ENCODE measurements at places on chromosomes 4 and X. TPM values are rescaled to one million over a fixed set of nuclear protein-coding genes. Genes with fewer than 3 reads are reported as not detected.

- DNase-seq = no peak
These were observed 64.6 kb upstream of the TRPC5 start for GRCh38 chrX:112147206-112147605.

GRCh38 chr4:23899565-23899964, 9.7 kb upstream of the PPARGC1A start:
- DNase-seq = no peak

DNA sequence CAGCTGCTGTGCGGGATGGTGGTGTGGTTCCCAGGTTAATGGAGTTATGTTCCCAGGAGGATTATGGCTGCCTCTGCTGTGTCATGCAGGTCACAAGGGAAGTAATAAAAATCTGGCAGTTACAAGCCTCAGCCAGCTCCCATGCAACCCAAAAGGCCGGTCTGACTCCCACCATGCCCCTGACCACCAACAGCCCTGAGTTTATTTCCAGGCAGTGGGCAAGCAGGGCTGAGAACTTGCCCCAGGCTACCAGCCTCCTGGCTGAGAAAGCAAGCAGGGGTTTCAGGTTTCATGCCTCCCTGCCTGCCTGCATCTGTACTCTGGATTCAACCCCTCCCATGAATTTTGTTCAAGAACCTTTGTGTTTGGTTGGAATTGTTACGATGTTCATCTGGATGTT, 732.7 kb upstream of the POU3F4 start:
- DNase-seq = no peak

DNA sequence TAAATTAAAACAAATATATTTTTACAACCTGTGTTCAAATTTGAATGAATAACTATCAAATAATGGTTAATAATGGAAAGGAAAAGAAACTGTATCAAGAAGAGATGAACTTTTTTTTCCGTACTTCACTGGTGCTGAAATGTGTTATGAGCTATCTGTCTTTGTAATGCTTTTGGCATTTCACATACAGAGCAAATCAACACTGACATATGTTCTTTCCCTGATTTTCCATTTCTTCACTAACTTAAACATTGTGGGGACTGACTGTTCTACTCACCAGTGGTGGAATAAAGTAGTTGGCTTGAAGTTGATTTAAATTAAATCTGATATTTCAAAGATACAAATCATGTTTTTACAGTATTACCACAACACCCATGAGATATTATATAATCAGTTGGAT, 304.0 kb upstream of the BMP3 start:
- DNase-seq = no peak

GRCh38 chrX:10926891-10927290, 184.2 kb upstream of the HCCS start:
- DNase-seq = no peak

- no peak for DNase-seq
These were observed 118.1 kb downstream of the TBL1X start for GRCh38 chrX:9582956-9583355.

- DNase-seq = no peak
These were observed 168.3 kb upstream of the RPS6KA3 start for GRCh38 chrX:20434986-20435385.

DNA sequence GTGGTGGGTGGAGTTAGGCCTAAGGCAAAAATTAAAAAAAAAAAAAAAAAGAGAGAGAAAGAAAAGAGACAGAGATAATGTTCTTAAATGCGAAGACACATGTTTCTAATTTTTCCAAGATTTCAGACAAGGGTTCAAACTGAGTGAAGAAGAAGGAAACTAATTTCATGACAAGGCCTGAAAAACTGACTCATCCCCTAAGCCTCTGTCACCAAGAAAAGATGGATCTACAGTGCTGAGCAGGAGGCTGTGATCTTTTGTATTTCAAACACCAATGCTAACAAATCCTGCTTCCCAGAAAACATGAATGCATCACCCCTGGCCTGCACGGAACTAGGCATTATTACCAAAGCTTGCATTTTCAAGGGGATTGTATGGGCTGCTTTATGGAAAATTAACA, 75.3 kb downstream of the PPARGC1A start:
- no peak for DNase-seq

- DNase-seq = no peak
These were observed 104.1 kb downstream of the INPP4B start for GRCh38 chr4:142741995-142742394.

DNA sequence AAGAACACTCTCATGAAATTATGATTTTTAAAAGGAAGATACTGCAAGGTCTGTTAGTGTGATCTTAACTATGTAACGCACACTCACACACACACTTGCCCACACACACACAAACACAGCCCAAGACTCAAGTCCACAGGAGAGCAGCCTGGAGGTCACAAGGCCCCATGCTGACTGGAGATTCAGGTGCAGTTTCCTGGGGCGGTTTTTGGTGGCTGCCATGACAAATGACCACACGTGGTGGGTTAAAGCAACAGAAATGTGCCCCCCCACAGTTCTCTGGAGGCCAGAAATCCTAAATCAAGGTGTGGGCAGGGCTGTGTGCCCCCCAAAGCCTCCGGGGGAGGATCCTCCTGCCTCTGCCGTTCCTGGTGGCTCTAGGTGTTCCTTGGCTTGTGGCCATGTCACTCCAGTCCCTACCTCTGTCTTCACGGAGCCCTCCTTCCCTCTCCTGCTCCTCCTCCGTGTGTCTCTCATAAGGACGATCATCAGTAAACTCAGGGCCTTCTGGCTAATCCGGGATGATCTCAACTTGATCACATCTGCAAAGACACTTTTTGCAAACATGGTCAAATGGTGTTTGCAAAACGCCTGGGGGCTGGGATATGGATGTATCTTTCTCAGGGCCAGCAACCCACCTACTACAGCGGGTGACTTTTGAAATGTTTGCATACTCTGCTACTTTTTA, 9.7 kb upstream of the HTRA3 start:
- DNase-seq = no peak

- no peak for DNase-seq
These were observed 88.3 kb downstream of the POLA1 start for GRCh38 chrX:24782011-24782410.

DNA sequence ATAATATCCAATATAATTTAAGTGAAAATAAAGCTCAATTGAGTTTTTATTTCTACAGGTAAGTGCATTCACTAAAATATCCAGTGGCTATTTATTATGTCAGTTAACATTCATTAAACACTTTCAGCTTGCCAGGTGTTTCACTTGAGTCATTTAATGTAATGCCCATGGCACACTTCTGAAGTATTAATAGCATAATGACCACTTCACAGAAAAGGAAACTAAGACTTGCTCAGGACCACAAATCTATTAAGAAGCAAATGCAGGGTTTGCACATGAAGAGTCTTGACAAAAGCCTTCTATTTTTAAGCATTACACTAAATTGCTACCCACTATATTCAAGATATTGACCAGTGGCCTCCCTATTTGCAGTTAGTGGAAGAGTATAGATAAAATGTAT, 612.7 kb downstream of the KCTD8 start:
- no peak for DNase-seq

- DNase-seq = no peak
These were observed 31.0 kb upstream of the PPARGC1A start for GRCh38 chr4:23920716-23921446.

GRCh38 chr4:112916868-112917267, 132.6 kb upstream of the ANK2 start:
- no peak for DNase-seq

DNA sequence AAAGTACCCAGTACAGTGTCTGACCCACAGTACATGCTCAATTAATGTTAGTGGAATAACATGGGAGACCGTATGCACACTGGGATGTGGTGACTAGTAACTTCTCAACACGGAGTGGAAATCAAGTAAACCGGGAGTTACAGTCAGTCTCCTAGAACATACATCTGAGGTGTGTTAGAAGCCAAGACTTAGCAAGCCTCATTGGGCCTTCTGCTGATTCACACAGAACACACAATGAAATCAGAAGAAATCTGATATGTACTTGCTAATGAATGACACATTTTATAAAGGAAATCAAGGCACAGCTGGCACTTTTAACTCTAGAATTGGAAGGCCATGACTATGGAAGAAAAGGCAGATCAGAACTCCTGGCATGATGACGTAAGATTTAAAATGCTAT, 13.0 kb downstream of the TRAPPC2 start:
- no peak for DNase-seq

- no peak for DNase-seq
These were observed 2.1 kb downstream of the MND1 start for GRCh38 chr4:153346563-153346962.

DNA sequence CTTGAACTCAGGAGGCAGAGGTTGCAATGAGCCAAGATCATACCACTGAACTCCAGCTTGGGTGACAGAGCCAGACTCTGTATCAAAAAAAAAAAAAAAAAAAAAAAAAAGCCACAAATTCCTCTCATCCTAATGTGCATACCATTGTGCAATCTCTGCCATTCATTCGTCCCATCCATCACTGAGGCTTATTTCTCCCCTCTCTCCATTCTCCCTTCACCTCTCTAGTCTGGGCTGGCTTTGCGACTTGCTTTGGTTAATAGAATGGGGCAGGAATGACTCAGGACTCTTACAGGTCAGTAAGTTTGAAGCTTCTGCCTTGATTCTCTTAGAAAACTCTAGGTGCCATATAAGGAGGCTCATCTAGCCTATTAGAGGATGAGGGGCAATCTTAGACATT, 60.3 kb upstream of the DDX3X start:
- DNase-seq = no peak

DNA sequence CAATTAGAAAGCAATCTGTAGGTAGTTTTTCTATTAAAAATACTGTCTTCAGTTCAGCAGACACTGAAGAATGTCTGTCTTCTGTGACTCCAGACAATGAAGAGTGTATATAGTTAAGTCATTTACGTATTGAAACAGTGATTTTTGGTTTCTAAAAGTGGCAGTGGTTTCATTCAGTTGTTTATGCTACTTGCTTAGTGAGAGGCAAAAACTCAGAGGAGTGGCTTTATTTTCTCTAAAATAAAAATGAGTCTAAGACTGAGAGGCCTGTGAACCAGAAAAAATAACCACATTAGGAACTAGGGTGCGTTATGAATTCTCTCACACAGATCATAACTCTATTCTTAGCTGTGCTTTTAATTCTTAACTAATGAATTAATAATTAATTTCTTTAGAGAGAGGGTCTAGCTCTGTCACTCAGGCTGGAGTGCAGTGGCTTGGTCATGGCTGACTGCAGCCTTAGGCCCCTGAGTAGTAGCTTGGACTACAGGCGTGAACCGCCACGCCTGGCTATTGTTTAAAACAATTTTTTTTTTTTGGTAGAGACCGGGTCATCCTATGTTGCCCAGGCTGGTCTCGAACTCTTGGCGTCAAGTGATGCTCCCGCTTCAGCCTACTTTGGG, 31.4 kb downstream of the FREM3 start:
- no peak for DNase-seq

- DNase-seq = no peak
These were observed 4.7 kb downstream of the SH3RF1 start for GRCh38 chr4:169266081-169266480.

- no peak for DNase-seq
These were observed 1.9 kb downstream of the GPC4 start for GRCh38 chrX:133413218-133413925.

- DNase-seq = no peak
These were observed 489.3 kb upstream of the DIPK2B start for GRCh38 chrX:45689971-45690370.

DNA sequence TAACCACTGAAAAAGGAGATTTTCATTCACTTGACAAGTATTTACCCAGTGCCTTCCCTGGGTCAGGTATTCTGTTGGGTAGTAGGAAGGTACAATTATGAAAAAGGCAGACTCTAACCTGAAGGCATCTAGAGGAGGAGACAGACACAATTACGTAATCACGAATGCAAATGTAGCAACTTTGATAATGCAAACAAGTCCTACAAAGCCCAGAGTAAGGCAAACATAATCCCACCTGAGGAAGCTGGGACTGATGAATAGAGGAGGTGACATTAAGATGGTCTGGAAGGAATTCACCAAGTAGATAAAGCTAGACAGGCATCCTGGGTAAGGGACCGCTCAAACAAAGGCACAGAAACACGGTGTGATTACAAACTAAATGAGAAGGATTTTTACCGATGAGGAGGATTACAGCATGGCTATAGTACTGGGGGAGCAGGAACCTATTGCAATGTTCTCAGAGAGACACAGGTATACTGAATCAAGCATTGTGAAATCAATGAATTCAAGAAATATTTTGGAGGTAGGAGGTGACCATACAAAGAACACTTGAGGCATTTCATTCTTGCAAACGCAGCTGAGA, 37.1 kb downstream of the TMEM150C start:
- no peak for DNase-seq

DNA sequence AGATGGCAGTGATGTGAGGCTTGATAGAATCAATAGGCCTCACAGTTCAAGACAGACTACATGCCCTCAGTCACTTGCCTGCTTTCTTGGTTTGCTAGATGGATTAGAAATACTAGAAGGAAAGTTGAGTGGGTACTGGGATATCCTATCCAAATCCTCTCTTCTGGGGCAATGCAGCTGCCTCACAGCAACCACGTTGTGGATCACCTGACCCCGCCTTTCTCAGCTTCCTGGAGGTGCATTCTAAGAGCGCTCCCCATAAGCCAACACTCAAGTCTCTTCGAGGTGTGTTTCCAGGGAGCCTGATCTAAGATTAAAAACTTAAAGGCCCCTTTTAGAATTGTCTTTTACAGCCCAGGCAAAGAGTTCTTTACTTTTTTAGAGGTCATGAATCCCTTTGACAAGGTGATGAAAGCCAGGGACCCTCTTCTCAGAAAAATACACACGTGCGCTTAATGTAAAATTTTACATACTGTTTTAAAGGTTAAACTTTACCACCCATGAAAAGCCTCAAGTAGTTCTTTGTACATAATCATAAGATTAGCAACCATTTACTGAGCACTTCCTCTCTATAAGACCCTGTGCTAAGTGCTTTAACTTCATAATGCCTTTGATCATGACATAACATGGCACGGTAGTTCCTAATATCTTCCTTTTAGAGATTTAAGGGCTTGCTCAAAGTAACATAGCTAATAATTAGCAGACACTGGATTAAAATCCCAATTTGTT, 840 bp upstream of the RPL34 start:
- DNase-seq = no peak

- no peak for DNase-seq
These were observed 89.4 kb downstream of the IRF2 start for GRCh38 chr4:184384810-184385557.

Gene DSPP
- not detected for total RNA-seq

Gene TMPRSS11B
- not detected for total RNA-seq

Gene ARHGAP4
- total RNA-seq = 90.9 TPM

Gene TMSB4X
- total RNA-seq = 3,253 TPM

Gene COL25A1
- 2.5 TPM for total RNA-seq

Gene TRPC3
- total RNA-seq = 0.21 TPM

Gene PWWP3B
- total RNA-seq = 20.2 TPM

Gene SEC24D
- total RNA-seq = 54.6 TPM

Gene GPR78
- not detected for total RNA-seq

Gene PCDH10
- 4.4 TPM for total RNA-seq

Gene VCX2
- total RNA-seq = not detected

Gene SULT1B1
- 0.87 TPM for total RNA-seq

Gene CPE
- total RNA-seq = 104 TPM
